ENCODE measurements at places on chromosomes 13 and 19.

GRCh38 chr13:107466326-107467099 lies 748.8 kb downstream of the LIG4 start:
- no peak for DNase-seq

- no peak for DNase-seq
Measured at GRCh38 chr13:80262051-80262695, 78.8 kb downstream of the SPRY2 start.

- no peak for DNase-seq
Measured at GRCh38 chr13:76053181-76053580, 417.1 kb downstream of the LMO7 start.

DNA sequence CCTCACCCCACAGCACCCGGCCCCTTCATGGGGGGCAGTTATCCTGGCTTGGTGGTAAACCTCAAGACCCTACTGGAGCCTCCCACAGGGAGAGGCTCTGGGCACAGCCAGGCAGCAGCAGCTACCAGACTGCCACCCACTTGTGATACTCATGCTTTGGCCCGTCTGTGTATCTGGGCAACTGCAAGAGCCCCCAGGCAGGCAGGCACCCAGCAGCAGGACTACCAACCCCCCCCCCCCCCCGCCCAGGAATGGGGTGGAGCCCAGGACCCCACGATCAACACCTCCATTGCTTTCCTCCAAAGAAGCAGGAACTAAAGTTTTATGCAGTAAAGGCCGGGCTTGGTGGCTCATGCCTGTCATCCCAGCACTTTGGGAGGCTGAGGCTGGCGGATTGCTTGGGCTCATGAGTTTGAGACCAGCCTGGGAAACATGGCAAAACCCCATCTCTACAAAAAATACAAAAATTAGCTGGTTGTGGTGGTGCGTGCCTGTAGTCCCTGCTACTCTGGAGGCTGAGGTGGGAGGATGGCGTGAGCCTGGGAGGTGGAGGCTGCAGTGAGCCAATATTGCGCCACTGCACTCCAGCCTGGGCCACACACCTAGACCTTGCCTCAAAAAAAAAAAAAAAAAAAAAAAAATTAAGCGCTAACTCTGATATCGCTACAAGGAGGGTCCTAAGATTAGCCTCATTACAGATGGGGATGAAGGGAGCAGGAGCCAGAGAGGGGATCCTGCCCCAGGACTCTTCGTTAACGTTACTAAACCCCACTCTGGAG lies 1.1 kb upstream of the LYL1 start:
- no peak for DNase-seq

- no peak for DNase-seq
Measured at GRCh38 chr13:22270881-22271280, 600.0 kb downstream of the FGF9 start.

DNA sequence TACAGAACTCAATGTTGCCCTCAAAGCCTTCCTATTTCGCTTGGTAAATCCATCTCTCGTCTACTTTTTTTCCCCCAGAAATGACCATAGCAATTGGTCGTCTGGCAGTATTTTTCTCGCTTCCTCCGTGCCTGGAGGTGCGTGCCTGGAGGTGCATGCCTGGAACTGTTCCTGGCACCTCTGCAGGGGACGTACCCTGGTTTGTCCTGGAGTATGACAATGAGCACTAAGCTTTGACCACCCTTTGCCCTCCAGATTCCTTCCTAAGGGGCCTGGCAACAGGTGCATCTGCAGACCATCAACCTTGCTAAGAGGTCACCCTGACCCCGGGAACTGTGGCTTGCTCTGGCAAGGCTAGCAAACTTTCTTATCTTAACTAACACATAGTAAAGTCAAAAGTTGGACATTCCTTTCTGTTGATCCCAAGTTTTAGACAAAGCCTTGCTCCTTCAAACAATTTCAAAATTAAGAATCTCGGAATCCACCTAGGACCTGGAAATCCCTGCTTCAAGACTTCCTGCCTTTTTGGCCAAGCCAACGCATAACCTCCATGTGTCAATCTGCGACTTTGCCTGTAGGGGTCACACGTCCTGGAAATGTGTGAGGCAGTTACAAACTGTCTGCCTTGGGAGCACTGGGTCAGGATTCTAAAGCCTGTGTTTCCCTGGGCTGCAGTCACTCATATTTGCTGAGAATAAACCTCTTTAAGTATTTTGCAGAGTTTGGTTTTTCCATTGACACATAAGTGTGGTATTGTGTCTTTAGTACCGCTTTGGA lies 28.8 kb upstream of the TUBGCP3 start:
- no peak for DNase-seq

- no peak for DNase-seq
Measured at GRCh38 chr13:79270859-79271258, 135.2 kb downstream of the RBM26 start.

- no peak for DNase-seq
Measured at GRCh38 chr13:59197397-59197796, 966.3 kb downstream of the DIAPH3 start.

All from right cardiac atrium (tissue), 5 donors.